ENCODE measurements at places on chromosomes 16 and 17.

- DNase-seq = no peak
Measured at GRCh38 chr16:50489182-50489581, 59.0 kb upstream of the NKD1 start.

- DNase-seq = no peak
Measured at GRCh38 chr16:72689851-72690250, 358.1 kb downstream of the ZFHX3 start.

GRCh38 chr17:66152756-66153155 lies 39.2 kb downstream of the CEP112 start:
- no peak for DNase-seq

- DNase-seq = no peak
Measured at GRCh38 chr16:12439399-12440227, 364.1 kb downstream of the CPPED1 start.

DNA sequence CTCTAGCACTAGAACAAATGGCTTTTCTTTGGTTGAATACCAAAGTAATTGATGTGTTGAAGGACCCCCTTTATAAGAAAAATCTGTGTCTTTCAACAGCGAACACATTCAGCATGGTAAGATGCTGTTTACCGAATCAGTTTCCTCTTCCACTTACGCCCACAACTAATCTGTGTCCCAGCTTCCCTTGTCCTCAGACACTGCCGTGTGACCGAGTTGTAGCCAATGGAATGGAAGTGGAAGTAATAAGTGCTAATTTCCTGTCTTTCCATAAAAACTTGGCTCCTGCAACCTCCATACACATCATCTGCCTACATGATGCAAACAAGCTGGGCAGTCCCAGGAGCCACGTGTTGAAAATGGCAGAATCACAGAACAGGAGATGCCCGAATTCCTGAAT lies 10.4 kb downstream of the CDIPT start:
- DNase-seq = no peak

DNA sequence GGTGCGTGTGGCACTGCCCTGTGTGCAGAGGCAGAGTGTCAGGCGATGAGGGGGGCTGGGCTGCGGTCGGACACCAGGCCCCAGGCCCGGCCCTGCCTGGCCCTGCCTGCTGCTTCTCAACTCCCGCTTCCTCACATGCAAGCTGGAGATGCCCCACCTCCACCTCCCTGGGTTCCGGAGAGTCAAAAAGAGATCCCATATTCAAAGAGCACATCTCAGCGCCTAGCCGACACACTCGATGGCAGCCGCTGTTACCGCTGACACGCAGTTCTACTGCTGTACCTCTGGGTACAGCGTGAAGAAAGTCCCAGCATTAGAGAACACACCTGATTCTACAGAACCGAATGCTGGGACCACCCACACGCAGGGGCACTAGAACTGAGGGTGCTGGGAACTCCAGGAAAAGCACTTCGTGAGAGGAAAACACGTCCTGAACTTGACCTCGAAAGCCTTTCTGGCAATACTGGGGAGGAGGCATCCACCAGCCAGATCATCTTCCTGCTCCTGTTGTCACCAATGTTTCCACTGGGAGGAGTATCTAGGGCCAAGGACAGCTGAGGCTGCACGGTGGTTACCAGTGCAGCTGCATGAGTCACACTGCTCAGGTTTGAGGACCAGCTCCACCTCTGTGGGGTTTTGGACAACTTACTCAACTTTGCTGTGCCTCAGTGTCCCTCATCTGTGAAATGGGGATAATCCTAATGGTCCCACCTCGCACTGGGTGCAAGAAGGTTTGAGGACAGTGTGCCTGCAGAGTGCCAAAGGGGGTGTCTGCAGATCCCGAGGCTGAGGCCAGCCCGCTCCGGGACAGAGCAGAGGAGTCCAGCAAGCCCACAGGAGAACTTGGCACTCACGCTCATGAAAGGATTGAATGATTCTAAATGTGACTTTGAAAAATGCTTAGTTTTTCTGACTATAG lies 100.4 kb upstream of the DNAH17 start:
- no peak for DNase-seq

DNA sequence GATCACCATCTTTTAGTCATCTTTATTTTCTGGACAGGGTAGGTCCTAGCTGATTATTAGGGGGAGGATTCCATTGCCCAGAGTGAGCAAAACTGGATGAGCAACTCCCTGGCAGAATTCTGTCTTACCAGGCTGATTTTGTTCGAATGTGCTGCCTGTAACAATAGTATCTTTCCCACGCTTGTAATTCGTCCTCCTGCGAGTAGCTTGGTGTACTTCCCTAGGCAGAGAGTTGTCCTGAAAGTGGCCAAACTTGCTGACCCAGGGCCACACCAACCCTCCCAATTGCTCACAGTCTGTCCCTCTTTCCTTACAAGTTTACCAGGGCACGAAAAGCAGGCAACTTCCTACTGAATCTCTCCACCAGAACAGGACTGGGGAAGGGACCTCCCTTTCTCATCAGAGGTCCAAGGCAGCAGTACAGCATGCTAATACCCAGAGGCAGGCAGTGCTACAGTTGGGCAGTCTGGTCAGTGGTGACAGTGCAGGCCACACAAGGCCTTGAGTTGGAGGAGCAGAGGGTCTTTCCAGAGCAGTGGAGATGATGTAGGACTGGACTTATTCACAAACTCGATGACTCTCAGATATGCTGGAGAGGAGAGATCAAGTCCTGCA lies 67.8 kb upstream of the NLK start:
- no peak for DNase-seq

- DNase-seq = peak; percentile 13
Measured at GRCh38 chr17:9824094-9824493, 1.6 kb upstream of the GLP2R start.

- DNase-seq = no peak
Measured at GRCh38 chr16:82050909-82051357, 15.9 kb downstream of the HSD17B2 start.

GRCh38 chr17:65977041-65977440 lies 214.9 kb downstream of the CEP112 start:
- no peak for DNase-seq

GRCh38 chr17:73952480-73953205 lies 250.8 kb upstream of the RPL38 start:
- DNase-seq = no peak

DNA sequence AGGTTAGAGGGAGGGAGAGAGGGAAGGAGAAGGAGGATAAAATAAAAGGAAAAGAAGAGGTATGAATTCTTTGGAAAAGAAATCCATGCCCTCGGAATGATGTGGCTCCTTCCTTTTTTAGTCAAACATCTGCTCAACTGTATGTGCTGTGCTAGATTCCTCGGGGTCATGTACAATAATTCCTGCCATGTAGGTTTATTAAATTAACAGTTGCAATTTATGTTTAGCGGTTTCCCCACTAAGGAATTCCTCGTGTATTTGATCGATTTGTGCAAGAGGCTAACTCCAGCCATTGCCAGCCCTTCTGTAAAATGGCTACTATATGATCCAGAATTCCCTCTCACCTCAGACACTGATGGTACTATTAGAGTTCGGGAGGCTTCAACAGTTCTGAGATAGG lies 83.0 kb upstream of the TBX2 start:
- no peak for DNase-seq

- no peak for DNase-seq
Measured at GRCh38 chr17:49049265-49049664, 52.1 kb downstream of the IGF2BP1 start.

DNA sequence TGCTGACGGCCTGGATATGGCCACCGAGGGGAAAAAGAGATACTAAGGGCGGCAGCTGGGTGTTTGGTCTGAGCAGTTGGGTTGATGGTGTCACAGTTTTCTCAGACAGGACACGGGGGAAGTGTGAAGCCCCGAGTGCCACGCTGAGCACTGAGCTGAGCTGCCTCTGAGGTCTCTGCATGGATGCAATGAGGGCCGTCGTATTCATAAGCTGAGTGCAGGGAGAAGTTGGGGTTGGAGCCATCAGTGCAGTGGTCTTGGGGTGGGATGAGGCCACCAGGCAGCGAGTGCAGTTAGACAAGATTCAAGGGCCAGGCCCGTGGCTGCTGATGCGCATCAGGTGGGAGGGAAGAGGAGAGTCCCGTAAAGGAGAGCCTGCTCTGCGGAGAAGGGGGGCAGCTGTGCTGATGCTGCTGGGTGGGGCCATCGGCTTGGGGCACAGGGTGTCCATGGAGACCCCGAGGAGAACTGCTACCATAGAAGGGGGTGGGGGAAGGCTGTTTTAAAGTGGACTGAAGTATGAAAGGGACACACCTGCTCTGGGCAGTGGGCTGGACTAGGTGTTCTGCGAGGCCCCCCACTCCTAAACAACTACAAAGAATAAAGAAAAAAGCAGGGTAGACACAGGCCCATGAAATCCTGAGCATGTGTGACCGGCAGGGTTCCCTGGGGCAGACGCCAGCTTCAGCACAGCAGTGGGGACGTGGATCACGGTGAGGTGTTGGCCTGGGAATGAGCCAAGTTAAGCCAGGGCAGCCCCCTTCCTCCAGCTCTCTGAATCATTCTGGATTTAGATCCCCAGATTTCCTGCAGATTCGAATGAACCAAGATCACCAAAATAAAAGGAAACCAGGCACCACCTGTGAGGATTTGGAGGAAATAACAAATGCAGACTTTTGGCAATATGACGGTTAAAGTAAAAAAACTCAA lies 19.7 kb downstream of the IL34 start:
- DNase-seq = no peak
